ENCODE measurements at places on chromosomes 5 and 9.

GRCh38 chr5:154367101-154367500 is 78.7 kb upstream of the SAP30L start:
- DNase-seq = peak; percentile 60

- no peak for DNase-seq
These were observed 87.4 kb downstream of the LMX1B start for GRCh38 chr9:126700903-126701812.

- no peak for DNase-seq
These were observed 25.7 kb upstream of the RFK start for GRCh38 chr9:76419782-76420380.

DNA sequence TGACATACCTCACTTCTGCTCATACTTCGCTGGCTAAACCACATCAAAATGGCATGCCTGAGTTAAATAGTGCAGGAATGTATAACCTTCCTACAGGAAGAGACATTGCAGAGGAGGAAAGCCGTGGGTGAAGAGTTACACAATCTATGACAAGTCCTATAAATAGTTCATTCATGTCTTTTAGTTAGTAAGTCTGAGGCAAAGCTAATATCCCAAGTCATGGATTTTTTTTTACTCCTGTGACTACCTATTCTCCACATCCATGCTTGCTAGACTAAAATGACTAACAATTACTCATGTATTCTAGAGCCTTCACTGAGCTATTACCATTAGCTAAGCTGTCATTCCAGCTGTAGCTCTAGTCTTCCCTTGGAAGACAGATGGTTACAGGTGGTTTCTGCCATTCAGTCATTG is 391.3 kb downstream of the NR2F1-AS1 start:
- peak; percentile 84 for DNase-seq

DNA sequence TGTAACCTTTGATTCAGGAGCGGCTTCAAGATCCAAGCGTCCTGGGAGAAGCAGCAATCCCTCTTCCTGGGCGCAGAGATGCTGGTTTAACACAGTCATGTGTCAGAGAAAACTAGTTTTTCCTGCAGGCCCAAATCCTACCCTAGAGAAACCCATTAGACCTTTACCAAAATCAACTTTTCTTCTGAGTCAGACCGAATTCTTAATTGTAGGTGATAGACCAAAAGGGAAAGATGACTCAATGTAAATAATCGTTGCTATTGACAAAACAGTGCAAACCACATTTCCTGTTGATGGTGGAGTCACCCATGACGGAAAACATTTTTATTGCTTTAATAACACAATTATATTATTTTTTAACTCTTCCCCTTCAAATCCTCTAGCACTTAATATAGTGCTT is 40.1 kb downstream of the SLC1A1 start:
- no peak for DNase-seq

- no peak for DNase-seq
These were observed 20.9 kb downstream of the NDUFA8 start for GRCh38 chr9:122138560-122139268.

DNA sequence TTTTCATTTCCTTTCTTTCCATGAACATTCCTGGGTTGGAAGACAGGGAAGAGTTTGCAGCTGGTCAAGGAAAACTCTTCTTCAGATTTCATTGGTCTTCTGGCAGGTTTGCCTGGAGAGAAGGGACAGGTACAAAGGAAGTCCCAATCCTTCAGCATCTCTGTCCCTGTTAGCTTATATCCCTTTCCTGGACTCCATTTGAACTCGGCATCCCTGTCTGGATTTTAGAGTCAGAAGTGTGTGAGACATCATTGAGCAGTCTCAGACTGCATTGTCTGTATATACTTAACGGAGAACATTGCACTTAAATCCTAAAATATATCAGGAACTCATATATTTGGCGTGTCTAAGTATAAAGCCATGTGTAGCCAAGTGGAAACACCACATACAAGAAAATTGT is 54.9 kb downstream of the ADGRV1 start:
- no peak for DNase-seq

- no peak for DNase-seq
These were observed 302.4 kb upstream of the KLF4 start for GRCh38 chr9:107792006-107792405.

GRCh38 chr5:157485340-157485739 is 25.3 kb downstream of the NIPAL4 start:
- DNase-seq = no peak
